Activated CD4-positive, CD25-positive, alpha-beta regulatory T cell (primary cell): ENCODE measurements at places on chromosomes 11 and 22.

DNA sequence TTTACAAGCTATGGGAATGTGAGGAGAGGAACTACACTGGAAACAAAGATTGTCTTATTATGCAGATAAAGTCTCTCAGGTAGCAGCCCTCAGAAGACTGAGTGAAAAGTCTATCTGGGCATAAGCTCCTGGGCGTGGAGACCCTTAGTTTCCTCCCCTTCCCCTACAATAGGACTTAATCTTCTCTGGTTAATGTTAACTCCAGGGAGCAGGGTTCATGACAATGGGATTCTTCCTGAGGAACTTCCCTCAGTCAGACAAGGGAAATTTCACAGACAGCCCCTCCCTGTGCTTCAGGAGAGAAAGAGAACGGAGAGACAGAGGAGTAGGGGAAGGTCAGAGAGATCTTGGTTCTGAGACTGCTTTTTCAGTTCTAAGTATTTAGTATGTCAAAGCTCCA lies 1428.6 kb downstream of the LRRC4C start:
- no peak for DNase-seq

DNA sequence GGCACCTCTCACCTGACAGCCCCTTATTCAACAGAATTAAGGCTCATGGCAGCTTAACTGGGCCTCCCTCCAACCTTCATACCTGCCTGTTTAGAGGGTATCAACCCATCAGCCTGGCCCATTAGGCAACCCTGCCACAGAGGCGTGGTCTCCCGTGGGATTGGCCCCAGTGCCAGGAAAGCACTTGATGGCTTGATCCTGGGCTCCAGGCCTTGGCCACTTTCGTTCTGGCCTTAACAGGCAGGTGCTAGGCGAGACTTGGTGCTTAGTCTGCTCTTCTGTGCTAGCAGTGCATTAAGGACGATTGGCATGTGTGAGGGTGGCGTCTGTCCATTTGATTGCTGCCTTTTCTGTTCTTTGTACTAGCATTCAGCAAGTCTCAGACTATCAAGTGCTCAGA lies 75.2 kb downstream of the CABIN1 start:
- DNase-seq, result no peak

GRCh38 chr11:45267052-45267451 lies 19.1 kb downstream of the SYT13 start:
- DNase-seq, result no peak

GRCh38 chr11:122155765-122156527 lies 39.9 kb upstream of the BLID start:
- DNase-seq, result no peak

DNA sequence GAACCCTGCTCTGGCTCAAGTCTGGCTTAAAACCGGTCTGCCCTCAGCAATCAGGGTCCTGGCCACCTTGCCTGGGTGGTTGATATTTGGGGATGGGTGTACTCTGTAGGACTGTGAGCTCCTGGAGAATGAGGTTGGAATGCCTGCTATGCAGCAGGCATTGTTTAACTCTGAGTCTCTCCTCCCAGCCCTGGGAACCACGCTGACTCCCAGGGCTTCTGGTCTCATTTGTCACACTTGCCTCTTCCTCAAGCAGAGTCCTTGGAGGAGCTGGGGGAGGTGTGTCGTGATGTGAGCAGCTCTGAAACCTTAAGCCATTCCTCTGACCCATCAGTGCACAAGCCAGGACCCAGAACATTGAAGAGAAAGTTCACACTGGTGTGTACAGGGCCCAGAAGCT lies 340.1 kb downstream of the MN1 start:
- DNase-seq, result no peak

- no peak for DNase-seq
Observed at GRCh38 chr11:116518141-116518540, 254.6 kb downstream of the BUD13 start.

DNA sequence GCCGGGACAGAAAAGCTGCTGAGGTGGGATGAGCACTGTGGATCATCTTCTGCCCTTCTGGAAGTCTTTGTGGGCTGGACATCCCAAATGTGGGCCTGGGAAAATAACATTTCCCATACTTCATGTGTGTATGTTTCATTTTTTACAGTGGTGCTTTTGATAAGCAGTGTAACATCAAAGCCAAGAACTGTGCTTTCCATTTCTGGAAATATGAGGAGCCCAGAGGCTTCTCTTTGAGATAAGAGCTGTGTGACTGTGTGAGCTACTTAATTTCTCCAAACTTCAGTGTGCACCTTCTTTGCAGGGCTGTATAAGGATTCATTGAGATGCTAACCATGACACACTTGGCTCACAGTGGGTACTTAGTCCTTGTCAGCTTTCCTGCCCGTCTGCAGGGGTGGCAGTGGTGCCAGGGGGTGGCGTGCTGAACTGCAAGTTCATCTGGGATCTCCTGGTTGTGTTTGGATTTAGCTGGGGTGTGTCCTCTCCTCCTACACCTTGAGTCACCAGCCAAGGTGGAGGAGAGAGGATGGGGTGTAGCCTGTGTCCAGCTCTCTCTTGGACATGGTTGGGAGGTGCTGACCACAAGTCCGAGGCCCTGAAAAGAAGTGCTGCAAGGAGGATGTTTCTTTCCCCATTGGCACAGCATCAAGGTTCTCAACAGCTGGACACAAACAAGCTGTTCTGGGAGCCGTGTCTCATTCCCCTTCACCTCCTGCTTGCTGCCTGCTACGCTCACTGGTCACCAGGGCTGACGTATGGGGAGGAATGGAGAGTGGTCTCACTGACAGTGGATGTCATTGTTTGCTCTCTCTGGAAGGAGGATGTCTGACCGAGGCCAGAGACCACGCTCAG lies 139.4 kb downstream of the TEAD1 start:
- no peak for DNase-seq

GRCh38 chr22:41517172-41518047 lies 26.9 kb downstream of the POLR3H start:
- DNase-seq, result no peak

- DNase-seq, result no peak
Observed at GRCh38 chr11:14972581-14973495, 687 bp upstream of the CALCA start.

- no peak for DNase-seq
Observed at GRCh38 chr22:17724241-17724640, 50.0 kb downstream of the BID start.

- DNase-seq, result no peak
Observed at GRCh38 chr11:22898036-22898435, 37.8 kb upstream of the CCDC179 start.
